ENCODE measurements at places on chromosomes 11 and 22.

- no peak for DNase-seq
Measured at GRCh38 chr11:67267188-67268080, 1.2 kb downstream of the GRK2 start.

GRCh38 chr11:27688076-27688475 is 12.2 kb downstream of the BDNF start:
- no peak for DNase-seq

GRCh38 chr11:119691020-119691666 is 37.9 kb downstream of the NECTIN1 start:
- no peak for DNase-seq

- DNase-seq: no peak
Measured at GRCh38 chr11:111347723-111348115, 31.4 kb downstream of the POU2AF1 start.

- DNase-seq: no peak
Measured at GRCh38 chr11:24567380-24567779, 70.5 kb downstream of the LUZP2 start.

DNA sequence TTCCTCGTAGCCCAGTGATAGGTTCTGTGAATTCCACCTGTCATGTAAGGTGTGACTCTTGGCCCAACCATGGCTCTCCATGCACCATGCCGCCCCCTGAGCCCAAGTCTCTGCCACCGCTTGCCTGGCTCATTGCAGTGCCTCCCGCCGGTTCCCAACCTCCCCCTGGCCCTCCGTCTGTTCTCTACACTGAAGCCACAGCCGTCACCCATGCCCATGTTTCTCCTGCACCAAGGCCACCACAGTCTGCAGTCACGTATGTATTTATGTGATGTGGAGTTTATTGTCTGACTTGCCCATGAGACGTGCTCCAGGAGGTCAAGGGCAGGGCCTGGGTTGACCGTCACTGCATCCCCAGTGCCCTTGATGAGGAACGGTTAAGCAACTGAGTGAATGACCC is 35.9 kb downstream of the PKNOX2 start:
- DNase-seq: no peak

DNA sequence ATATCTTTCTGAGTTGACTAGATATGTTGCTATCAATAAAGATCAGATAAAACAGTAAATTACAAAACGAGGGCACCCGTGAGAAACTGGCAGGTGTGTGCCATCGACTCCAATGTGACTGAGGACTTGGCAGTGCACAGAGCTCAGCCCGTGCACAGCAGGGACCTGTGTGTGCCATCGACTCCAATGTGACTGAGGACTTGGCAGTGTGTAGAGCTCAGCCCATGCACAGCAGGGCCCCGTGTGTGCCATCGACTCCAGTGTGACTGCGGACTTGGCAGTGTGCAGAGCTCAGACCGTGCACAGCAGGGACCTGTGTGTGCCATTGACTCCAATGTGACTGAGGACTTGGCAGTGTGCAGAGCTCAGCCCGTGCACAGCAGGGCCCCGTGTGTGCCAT is 347.2 kb upstream of the B3GAT1 start:
- DNase-seq: no peak

DNA sequence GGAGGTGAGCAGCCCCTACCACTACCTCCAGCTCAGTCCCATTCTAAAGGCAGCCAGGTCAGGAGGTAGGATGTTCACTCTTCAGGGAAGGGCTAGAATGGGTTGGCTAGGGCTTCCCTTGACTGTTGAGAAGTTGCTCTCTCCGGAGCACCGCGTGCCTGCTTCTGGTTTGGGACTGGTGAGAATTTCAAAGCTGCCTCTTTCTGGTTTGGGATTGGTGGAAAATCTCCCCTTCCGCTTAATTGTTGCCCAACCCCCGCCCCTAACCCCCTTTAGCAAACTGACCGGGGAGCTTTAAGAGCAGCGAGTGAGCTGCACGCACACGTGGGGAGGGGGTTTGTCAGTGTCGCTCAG is 686 bp downstream of the USP2 start:
- DNase-seq: no peak

GRCh38 chr11:116499396-116500003 is 273.3 kb downstream of the BUD13 start:
- DNase-seq: peak; percentile 43

- DNase-seq: no peak
Measured at GRCh38 chr11:73213196-73214143, 4.6 kb upstream of the P2RY2 start.

GRCh38 chr11:20099527-20099926 is 60.7 kb downstream of the DBX1 start:
- DNase-seq: no peak

DNA sequence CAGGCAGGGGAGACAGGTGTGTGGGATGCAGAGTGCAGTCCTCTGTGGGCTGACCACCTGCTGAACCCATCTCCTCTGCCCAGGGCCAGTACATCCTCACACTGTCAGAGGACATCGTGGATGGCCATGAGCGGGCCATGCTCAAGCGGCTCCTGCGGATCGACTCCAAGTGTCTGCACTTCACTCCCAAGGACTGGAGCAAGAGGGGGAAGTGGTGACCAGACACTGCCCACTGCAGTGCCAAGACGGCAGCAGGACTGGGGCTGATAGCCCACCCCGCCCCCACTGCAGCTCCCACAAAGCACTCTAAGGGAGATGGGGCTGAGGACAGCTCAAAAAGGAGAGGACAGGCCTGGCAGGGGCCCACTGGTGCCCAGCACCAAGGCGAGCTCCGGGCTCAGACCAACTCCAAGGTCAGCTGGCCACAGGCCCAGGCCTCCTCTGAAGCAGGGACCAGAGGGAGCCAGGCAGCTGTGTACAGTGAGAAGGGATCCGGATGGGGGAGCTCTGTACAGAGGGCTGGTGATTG is 1.6 kb downstream of the RNASEH2C start:
- DNase-seq: peak; percentile 5

- no peak for DNase-seq
Measured at GRCh38 chr11:45266676-45267020, 19.5 kb downstream of the SYT13 start.

GRCh38 chr11:69244266-69244665 is 49.7 kb upstream of the MYEOV start:
- no peak for DNase-seq

DNA sequence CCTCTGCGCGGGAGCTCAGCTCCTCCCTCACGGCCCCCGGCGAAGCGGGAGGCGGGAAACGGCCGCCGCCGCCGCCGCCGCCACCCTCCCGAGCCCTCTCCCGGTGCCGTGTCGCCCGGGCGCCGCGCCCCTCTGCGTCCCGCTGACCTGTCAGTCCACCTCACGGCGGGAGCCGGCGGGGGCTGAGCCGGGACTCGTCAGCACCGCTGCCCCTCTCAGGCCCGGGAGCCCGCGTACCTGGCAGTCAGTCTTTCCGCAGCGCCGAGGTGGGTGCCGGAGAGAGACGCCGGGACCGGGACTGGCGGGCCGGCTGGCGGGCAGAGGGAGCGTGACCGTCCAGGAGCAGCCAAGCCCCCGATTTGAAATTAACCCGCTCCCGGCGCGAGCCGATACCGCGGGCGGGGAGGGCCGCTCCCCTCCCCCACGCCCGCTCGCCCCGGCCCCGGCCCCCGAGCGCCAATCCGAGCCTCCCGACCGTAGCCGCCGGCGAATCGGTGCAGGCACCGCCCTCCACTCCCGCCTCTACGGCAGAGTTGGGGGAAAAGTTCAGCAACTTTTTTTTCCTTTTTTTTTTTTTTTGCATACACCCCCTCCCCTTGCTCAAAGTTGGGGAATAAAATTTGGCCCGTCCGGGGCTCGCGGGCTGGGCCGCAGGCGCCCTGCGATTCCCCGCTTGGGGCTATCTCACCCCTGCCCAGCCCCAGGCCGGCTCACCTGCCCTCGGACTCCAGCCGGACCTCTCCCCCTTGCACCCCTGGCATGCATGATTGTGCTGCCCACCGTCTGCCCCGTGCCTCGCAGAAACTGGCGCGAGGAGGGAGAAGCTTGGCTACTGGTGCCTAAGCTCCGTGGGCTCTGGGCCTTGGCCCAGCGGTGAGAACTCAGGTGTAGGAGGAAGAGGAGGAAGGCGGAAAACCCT is 774 bp upstream of the E2F8 start:
- DNase-seq: peak; percentile 6

DNA sequence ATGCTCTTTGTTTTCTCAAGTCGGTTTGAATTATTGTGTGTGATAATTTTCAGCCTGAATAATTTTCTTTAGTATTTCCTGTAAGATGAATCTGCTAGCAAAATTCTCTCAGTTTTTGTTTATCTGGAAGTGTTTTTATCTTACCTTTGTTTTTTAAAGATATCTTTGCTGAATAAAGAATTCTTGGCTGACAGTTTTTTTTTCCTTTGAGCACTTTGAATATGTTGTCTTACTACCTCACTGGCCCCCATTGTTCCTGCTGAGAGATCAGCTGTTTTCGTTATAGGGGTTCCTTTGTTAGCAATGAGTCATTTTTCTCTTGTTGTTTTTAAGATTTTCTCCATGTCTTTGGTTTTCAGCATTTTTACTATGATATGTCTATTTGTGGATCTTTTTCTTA is 63.0 kb downstream of the HORMAD2 start:
- peak; percentile 3 for DNase-seq

DNA sequence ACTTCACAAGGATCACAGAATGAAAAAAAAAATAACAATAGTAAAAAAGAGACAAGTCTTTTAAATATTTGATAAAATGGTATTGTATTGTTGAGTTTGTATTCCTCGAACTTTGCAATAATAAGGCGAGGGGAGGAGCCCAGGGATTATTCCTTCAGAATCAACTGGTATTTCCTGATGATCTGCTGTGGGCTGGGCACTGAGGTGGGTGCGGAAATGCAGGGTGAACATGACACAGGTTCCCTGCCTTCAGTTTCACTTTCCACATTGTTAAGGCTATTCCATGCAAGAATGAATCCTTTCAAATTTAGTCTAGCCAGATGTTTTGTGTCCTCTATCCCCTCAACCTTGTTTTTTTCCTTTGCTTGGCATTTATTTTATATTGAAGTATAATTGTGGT is 2.1 kb upstream of the EIF3M start:
- no peak for DNase-seq

- DNase-seq: no peak
Measured at GRCh38 chr11:76361374-76361773, 19.6 kb downstream of the THAP12 start.

DNA sequence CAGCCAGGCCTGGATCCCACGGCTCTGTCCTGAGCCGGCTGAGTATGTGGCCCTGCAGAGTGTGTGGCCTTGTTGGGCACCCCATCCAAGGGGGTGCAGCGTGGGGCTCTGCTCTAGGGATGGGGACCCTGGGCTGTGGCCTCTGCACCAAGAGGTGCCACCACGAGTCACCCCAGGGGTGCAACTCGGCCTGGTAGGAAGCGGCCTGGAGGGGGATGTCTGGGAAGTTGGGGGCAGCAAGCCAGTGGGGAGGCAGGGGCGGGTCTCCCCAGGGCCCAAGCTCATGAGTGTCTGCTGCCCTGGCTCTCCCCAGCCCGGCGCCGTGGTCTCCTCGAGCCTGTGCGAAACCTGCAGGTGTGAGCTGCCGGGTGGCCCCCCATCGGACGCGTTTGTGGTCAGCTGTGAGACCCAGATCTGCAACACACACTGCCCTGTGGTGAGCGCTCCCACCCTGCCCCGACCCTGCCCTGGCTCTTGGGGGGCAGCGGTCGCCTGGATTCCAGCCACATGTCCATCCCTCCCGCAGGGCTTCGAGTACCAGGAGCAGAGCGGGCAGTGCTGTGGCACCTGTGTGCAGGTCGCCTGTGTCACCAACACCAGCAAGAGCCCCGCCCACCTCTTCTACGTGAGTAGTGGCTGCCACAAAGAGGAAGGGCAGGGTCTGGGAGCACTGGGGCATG is 24.2 kb upstream of the MUC5B start:
- no peak for DNase-seq

GRCh38 chr11:67494371-67495233 is 10.6 kb downstream of the PITPNM1 start:
- no peak for DNase-seq

DNA sequence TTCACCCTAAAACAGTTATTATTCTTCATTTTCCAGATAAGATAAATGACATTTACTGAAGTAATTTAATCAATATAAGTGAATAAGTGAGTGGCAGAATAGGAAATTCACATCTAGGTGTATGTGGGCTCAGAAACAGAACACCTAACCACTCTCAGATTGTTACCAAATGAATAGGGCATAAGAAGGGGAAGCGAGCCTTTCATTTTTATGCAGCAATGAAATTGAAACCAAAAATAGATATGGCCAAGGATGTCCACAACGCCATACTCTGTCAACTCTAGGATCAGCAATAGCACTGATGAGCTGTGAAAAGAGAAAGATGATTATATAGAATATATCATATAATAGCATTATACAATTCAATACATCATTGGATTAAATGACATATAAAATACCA is 398.1 kb upstream of the API5 start:
- no peak for DNase-seq

DNA sequence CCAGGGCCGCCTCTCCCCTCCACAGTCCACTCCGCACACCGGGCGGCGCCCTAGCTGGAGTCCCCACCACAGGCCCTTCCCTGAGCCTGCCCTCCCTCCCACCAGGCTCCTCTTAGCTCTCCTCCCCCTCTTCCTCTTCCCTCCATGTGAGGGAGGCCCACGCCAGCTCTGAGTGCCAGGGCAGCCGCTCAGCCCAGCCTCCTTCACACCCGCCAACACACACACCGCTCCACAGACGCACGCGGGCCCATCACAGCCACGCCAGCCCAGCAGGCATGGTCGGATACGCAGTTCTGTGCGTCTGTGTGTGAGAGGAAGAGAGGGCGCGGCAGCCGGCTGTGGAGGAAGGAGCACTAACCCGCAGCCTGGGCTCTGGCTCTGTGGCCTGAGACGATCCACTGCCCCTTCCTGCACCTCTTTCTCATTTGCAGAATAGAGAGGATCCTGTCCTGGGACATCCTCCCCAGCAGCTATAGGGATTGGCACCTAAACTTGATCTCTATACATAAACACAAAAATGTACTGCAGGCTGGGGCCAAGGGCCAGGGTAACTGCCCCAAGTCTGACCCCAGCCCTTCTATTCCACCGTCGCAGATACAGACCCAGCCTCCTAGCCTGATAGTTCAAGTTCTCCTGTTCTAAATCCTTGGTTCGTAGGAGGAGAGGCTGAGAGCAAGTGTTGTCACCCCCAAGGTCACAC is 3.5 kb downstream of the CHRM4 start:
- no peak for DNase-seq
